ENCODE measurements at places on chromosomes 6 and 20.

DNA sequence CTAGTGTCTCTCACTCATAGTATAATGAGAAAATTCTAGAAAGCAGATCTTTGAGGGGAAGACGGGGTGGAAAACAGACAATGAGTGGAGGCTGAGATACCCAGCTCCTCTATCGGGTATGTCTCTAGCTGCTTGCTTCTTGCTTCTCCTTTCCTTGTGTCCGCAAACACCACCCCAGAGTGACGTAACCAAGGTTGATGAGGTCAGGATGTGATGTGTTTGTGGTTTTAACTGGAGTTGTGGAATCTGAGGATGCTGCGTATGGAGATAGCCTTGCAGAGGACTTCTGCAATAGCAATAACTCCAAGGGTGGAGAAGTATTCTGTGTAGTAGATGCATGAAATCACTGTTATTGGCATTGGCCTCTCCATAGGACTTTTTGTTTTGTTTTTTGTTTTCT is 132.7 kb upstream of the IFNGR1 start:
- DNase-seq: no peak

GRCh38 chr6:169725125-169726048 is 1.1 kb upstream of the PHF10 start:
- DNase-seq: no peak

GRCh38 chr6:14620522-14620921 is 502.9 kb downstream of the CD83 start:
- DNase-seq: no peak

GRCh38 chr6:16898640-16899396 is 137.6 kb upstream of the ATXN1 start:
- DNase-seq: no peak

GRCh38 chr6:95216555-95216954 is 360.8 kb upstream of the MANEA start:
- no peak for DNase-seq

- DNase-seq: no peak
Observed at GRCh38 chr6:133892813-133893691, 4.1 kb downstream of the TCF21 start.

All from stimulated activated CD8-positive, alpha-beta memory T cell treated with anti-CD3 and anti-CD28 coated beads, Interleukin-7, amount 100 ng/mL, for 24 hours (primary cell).